A549 (cell line): ENCODE measurements at places on chromosomes 2 and 18.

DNA sequence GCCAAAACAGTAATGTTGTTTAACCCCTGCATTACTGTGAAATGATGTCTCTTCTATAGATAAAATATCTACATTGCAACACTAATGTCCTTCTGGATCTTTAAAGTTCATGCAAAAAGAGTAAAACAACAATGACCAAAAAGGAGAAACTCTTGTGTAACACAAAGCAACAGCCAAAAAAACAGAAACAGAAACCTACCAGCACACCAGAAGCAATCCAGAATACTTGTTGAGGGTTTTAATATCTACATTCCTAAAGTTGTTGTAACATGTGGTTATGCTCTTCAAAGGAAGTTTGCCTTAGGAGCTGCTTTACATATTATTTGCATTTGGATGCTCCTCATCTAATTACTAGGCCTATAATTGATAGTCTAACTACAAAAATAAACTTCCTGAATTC lies 157.2 kb downstream of the BABAM2 start:
- DNase-seq: no peak

DNA sequence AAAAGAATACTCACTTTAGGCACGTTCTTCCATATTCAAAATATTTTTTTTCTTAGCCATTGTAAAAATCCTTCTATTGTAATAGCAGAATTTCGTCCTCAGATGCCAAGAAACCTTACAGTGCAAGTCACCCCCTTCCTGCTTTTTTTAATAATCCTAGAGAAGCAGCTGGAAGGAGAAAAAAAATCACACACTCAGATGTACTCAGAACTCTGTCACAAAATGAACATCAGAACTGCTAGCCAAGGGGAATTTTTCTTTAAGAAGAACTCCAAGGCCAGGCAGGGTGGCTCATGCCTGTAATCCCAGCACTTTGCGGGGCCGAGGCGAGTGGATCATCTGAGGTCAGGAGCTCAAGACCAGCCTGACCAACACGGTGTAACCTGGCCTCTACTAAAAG lies 127.3 kb upstream of the SPATS2L start:
- DNase-seq: no peak

DNA sequence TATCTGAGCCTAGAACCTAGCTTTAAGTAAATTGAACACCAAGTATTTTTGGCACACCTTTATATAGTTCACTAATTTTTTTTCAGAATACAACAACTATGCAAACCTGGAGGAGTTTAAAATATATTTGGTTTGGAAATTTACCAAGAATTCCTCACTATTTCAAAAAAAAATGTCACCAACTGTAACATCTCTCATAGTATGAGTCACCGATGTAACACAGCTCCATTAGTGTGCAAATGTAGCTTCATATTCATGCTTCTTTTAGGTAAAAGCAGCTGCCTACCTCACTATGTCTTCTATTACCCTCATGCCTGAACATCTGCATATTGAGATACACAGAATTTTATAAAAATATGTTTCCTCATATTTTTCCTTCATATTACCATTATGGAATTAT lies 80.5 kb downstream of the NRXN1 start:
- no peak for DNase-seq

DNA sequence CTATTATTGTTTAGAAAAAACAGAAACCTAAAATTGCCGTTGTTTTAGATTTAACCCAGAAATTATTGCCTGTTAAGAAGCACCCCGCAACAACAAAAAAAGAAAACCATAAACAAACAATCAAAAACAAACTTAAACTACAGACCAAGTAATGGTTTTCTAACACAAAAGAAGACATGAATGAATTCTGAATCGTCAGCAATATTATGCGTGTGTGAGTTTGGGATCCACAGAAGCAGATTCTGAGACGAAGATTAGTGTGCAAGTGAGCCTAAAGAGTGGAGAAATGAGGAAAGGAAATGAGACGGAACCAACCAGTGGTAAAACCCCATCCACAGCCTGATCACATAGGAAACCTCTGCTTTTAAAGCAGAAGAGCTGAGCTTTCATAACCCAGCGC lies 1514.9 kb upstream of the PIK3C3 start:
- no peak for DNase-seq

DNA sequence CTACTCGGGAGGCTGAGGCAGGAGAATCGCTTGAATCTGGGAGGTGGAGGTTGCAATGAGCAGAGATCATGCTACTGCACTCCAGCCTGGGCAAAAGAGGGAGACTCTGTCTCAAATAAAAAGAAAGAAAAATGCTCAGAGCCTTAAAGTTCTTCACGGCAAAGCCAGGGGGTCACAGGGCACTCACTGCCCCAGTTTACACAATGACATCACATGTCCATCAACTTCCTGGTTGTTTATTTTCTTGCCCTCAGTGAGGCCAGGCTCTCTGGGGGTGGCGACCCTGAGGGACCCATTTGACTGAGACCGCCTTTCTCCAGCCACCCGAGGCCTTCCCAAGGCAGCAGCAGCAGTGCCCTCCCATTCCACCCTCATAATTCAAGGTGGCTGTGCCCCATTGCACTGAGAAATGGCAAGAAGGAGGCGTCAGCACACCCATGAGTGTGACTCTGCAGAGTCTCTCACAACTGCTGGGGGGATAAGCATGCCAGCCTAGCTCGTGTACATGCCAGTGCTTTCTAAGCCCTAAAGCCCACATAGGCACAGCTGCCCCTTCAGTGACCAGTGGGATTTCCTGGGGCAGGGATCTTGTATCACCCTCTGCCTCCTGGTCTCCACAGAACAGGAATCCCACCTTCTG lies 50.0 kb downstream of the SFXN5 start:
- DNase-seq: no peak

- DNase-seq: peak; percentile 57
These were observed at the start of gene CYS1 for GRCh38 chr2:10079870-10080535. Gene CYS1 (minus strand): TSS chr2:10080411. CDS start chr2:10080223, 188 bp downstream.

- peak; percentile 76 for DNase-seq
These were observed 166.2 kb downstream of the PHLPP1 start for GRCh38 chr18:62881509-62882016.

DNA sequence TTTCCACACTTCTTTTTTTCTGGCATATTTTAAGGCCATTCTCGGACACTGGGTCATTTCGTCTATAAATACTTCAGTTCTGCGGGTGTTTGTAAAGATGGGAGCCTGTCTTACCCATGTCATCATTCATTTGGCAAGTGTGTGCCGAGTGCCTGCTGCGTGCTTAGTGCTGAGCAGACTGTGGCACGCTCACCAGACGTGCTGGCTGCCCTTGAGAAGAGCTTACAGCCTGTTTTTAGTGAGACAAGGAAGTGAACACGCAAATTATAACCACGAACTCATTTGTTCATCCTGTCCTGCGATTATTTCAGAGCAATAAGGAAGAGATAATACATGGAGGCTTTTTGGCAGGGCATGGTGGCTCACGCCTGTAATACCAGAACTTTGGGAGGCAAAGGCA lies 10.4 kb upstream of the STON1 start:
- no peak for DNase-seq

GRCh38 chr2:119028327-119029174 lies 86.6 kb downstream of the MARCO start:
- DNase-seq: peak; percentile 39

DNA sequence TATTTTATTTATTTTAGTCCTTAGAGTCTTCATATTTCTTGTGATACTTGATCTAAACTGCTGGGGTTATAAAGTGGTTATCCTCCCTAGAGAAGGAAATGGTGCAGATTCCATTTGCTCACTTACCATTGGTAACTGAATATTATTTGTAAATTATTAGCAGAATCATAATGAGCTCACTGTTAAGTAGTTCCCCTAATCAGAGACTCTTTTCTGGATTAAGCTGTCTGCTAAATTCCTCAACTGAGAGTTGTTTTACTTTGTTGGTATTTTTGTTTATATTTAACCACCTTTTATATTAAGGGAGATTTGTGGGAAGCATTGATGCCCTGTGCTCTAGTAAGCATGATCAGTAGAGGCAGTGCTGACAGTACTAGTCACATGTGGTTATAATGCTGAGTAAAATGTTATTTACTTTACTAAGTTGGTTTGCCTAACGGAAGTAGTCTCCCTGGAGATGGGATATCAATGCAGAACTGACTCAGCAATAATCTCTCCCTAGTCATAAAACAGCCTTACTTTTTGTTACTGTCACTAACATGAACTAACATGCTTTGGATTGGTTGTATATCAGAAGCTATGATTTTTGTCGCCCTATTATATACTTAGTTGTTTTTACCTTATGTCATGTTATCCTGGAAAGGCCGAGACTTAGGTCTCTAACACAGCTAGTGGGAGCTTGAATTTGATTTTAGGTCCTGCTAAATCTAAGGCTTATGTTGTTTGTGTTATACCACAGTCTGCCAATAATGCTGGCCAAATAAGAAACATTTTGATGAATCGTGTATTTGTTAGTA lies 166.7 kb downstream of the MCFD2 start:
- DNase-seq: peak; percentile 47

- no peak for DNase-seq
These were observed 250.8 kb upstream of the ST6GAL2 start for GRCh38 chr2:107136733-107137132.

GRCh38 chr2:184357033-184357432 lies 241.3 kb upstream of the ZNF804A start:
- DNase-seq: no peak

GRCh38 chr2:205805136-205805535 lies 122.8 kb downstream of the NRP2 start:
- DNase-seq: no peak

DNA sequence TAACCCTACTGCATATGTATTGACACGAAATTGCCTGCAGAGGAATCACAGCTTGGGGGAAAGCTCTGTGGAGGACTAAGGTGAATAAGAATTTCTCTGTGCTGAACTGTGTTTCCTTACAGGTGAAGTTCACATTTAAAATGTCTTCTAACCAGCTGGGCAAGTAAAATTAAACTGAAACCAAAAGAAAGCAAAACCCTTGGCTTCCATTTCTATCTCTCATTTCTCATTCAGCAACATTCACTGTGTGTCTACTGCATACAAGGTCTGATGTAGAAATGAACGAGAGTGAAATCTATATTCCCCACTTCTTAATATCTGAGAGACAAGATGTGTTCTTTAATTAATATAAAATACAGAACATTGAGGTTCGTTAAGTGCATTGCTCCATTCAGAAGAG lies 397.3 kb downstream of the SOX11 start:
- DNase-seq: no peak

DNA sequence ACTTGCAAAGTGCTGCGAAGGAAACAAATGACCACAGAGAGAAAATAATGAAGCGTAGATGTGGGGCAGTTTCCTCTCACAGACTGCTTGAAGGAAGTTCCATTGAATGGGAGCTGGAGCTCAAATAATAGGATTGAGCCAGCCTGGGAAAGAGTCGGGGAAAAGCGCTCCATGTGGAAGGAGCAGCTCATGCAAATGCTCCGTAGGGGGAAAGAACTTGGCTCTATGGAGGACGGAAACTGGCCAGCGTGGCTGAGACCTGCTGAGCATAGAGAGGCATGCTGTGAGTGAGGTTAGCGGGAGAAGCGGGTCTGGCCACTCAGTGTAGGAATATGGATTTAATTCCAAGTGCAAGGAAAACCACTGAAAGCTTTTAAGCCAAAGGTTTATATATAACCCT lies 28.6 kb upstream of the VIT start:
- DNase-seq: no peak

DNA sequence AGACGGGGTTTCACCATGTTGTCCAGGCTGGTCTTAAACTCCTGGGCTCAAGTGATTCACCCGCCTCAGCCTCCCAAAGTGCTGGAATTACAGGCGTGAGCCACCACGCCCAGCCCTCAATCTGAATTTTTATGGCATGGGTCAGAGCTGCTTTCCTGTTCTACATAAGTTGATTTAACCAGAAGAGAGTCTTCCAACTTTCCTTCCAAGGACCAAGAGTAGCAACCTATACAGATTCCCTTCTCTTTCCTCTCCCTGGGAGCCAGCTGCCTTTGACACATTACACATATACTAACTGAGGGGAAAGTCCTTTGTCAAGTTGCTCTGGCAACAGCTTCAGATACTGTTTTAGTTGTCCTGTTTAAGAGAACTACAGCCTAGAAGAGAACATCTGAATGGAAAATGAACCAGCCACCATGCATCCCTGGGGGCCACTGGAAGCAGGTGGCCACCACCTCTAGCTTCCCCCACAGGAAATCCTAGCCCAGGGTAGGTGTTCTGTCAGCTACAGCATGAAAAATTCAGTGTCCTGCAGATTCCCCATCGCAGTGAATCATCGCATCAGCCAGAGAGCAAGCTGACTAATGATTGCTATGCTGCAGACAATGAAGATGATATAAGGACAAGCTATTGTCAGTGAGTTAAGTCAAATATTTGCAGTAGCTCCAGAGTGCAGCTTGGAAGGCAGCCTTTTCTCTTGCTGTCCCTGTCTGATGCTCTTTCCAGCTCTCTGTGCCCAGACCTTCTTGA lies 62.9 kb downstream of the POMC start:
- DNase-seq: peak; percentile 94

DNA sequence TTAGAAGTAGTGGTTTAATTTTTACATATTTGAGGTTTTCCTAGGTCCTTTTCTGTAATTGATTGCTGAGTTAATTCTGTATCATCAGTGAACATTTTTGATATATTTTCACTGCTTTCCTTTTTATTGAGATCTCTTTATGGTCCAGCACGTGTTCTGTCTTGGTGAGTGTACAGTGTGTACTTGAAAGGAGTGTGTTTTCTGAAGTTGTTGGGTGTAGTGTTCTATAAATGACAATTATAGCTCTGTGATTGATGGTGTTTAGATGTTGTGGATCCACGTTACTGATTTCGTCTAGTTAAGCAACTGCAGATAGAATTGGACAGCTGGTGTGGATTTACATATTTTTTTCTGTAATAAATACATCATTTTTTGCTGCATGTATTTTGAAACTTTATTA lies 32.7 kb downstream of the AGFG1 start:
- no peak for DNase-seq

DNA sequence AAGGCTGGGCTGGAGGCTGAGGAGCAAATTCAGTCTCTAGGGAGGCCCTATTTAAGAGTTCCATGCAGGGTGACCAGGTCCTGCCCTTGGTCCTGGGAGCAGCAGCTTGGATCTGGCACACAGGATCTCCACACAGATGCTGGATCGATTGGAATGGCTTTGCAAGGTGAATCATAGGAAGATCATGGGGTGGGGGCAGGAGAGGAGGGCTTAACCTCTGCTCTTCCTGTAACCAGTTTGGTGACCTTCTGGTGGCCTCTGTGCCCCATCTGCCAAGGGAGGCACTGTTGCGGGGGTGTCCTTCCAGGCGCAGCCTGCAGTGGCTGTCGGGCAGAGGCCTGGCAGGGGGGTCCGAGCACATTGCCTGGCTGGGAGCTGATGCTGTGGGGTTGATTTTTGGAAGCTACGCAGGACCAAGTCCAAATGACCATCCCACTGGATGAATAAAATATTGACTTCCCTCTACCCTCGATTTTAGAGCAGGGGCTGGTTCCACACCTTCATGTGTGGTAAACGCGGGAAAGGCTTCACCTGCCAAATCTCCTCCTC lies 79.7 kb downstream of the EDAR start:
- DNase-seq: no peak

GRCh38 chr2:239457586-239458445 lies 57.0 kb upstream of the HDAC4 start:
- DNase-seq: no peak

- DNase-seq: no peak
These were observed 307.8 kb upstream of the CELF4 start for GRCh38 chr18:37873416-37873815.
